ENCODE measurements at places on chromosomes 5 and 9.

DNA sequence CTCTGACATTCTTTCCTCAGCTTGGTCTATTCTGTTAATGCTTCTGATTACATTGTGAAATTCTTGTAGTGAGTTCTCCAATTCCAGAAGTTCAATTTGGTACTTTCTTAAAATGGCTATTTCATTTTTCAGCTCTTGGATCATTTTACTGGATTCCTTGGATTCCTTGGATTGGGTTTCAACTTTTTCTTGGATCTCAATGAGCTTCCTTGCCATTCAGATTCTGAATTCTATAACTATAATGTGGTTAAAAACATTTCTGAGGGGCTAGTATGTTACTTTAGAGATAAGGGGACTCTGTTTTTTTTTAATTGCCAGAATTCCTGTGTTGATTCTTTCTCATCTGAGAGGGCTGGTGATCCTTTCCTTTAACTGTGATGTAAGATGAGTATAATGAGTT, 136.4 kb downstream of the MCTP1 start:
- no peak for DNase-seq

GRCh38 chr5:149452007-149452664, 73.0 kb upstream of the IL17B start:
- no peak for DNase-seq

DNA sequence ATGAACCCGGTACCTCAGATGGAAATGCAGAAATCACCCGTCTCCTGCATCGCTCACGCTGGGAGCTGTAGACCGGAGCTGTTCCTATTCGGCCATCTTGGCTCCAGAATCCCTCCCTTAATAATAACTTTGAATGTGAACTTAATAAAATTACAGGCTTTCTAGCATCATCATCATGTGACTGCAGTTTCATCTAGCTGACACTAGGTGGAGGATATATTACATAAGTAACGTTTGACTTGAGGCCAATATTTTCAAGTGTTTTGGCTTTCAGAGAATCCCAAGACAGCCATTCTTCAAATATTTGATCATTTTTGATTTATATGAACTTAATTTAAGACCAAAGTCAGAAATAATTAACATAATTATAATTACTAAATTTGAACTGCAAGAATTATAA, 474.9 kb upstream of the CDH10 start:
- DNase-seq = no peak

- no peak for DNase-seq
Measured at GRCh38 chr5:96017951-96018350, 56.3 kb upstream of the ELL2 start.

- peak; percentile 13 for DNase-seq
Measured at GRCh38 chr5:173020643-173021042, 35.5 kb upstream of the CREBRF start.

DNA sequence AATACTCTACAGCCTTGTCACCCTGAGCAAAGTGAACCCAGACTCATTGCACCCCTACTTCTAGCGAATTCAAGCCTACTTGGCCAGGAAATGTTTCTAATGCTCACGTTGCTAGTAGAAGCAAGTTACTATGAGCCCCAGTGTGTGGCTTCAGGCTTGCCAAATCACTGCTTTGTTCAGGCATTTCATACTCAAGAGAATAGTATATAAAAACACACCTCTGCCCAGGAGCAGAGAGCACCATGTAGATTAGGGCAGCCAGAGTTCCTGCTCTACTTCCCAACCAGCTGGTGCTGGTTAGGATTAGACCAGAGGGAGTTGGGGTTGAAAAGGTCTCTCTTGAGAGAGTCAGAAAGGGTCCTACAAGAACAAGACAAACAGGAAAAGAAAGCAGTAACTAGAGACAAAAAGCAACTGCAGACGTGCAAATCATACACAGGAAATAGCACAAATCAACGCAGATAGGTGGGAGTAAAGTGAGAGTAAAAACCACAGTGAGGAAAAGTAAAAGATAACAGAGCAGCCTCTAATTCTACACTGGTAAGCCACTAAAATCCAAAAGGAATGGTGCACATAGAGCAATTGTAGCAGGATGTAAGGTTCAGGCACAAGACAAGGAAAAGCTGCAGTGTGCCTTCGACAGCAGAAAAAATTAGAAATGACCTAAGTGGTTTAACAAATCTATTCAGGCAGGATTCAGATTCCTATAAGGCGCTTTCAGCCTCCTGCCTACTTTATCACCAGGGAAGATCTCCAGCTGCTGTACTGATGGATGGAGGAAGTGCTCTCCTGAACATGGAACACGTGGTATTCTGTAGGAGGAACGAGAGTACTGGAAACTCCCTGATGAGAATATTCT, 49.6 kb upstream of the KIF2A start:
- DNase-seq = no peak

DNA sequence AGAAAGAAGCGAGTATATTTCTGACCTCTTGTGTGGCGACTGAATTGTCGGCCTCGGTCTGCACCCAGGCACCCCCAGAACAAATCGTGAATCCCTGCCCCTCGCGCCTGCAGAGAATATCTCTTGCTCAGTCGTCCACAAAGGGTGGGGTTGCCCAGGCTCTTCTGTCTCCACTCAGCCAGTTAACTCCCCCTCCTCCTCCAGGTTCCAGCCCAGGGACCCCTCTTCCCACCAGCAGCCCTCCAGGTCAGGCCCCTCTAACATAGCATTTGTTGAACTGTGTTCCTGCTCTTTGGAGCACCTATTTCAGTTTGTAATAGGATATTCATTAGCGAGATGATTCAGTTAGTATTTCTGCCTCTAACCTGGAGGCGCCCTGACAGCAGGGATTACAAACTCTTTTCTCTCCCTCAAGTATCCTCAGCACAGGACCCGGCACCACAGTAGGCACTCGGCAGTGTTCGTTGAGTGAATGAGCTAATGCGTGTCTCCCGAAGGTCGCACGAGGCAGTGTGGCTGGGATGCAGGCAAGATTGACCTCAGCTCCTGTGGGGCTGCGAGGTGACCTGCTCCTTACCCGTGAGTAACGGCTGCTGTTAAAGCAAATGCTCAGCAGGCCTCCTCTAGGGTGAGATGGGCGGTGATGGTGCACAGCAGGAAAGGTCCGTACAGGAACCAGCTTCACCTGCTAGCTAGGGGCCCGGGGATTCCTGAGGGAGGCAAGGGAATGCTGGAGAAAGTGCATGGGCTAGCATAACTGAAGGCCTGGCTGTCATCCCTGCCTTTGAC, 25.8 kb downstream of the ZBTB34 start:
- no peak for DNase-seq

DNA sequence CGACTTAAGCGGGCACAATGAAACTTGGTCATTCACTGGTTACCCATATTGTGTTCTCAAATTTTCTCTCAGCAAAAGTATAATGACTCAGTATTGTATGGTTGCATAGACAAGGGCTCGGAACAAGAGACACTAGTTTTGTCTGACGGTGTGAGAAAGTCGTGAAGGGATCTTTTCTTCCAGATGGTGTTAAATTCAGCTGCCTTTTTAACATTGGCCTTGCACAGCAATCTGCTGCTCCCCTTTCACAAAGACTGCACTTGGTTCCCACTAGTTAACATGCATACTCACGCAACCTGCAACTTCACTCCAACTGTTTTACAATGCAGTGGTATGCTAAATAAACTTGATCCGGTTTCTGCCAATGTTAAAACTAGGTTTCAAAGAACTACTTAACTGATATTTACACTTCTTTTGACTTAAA, 219.2 kb downstream of the MEF2C start:
- DNase-seq = no peak

DNA sequence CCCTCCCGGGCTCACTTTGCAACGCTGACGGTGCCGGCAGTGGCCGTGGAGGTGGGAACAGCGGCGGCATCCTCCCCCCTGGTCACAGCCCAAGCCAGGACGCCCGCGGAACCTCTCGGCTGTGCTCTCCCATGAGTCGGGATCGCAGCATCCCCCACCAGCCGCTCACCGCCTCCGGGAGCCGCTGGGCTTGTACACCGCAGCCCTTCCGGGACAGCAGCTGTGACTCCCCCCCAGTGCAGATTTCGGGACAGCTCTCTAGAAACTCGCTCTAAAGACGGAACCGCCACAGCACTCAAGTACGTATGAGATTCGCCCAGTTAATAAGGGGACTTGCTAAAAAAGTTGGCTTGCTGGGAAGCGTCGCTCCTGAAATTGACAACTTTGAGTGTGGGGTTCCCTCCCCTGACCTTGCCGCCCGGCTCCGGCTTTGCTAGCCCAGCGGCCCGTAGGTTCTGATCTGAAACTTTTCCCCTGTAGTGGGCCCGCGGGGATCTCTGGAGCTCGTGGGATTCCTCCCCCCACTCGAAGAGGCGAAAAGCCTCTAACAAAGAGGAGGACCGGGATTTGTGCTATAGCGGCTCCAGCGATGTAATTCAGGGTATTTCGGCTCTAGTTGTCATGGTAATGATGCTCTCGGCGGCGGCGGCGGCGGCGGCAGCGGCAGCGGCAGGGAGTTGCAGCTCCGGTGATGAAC, 572 bp downstream of the NR4A3 start:
- peak; percentile 81 for DNase-seq

GRCh38 chr9:106796771-106797170, 66.2 kb upstream of the ZNF462 start:
- DNase-seq = no peak

DNA sequence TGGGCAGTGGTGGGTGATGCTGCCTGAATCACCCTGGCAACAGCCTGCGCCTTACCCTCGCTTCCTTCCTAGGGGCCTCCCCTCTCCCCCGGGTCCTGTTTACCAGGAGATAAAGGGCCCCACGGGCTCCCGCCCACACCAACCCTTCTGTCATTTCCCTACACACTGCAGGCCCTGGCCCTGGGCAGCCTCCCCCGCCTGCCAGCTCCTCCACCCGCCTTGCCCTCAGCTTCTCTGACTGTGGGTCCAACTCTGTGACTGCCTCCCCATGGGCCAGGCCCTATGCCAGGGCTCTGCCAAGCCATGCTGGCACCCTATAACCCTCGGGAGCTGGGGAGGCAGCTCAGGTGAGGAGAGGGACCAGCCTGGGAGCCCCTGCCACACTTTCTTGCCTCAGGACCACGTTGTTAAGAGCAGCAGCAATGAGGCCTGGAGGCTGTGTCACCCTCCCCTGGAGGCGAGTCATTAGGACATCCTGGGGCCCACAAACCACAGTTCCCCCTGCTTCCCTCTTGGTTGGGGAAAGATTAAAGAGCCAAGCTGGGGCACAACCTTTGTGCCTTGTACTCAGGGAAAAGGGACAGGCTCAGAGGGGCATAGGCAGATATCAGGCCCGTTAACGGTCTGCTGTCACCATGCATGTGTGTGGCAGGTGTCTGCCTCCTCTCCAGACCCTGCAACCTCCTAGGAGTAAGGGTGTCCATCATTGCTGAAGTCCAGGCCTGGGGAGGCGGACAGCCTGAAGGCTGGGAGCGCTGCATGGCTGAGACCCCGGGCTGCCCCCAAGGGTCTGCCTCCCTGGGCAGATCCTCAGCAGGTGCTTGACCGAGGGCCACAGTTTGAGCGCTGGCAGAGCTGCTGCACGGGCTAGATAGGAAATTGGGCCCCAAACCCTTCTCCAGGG, 2.8 kb downstream of the MGAT4B start:
- peak; percentile 80 for DNase-seq
